Suppressor macrophage (primary cell): ENCODE measurements at places on chromosomes 4 and X.

- DNase-seq: no peak
Measured at GRCh38 chr4:153114771-153115321, 89.4 kb upstream of the TRIM2 start.

DNA sequence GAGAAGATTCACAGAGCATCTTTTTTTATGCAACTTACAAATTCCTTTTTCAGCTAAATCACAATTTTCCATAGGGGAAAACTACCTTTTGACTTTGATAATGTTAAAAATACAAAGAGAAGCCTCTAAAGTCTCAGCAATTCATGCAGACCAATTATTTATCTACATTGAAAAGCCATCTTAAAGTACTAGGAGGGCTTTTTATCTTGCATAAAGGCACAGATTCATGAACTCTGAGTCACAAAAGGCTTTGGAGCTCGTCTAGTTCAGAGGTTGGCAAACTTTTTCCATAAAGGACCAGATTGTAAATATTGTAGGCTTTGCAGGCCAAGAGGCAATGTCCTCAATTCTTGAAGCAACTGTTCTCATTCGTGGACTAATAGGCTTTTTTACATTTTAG is 210.4 kb upstream of the HDX start:
- DNase-seq: no peak

DNA sequence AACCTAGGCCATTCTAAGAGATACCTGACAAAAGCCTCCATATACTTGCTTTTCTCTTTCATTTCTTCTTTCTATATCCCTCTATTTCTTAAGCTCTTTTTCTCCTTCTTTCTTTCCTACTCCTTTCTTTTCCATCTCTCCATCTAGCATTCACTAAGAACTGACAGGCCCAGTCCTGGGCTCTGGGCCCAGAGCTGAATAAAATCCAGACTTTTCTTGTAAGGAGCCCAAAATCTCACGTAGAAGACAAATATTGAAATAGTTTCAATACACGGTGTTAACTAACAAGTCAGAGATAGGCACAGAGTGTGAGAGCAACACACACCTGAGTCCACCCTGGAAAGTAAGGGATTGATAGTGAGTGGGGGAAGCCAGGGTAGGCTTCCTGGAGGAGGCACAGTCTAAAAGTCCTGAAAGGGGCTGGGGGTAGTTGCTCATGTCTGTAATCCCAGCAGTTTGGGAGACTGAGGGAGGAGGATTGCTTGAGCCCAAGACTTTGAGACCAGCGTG is 73.2 kb upstream of the EFNB1 start:
- DNase-seq: no peak

DNA sequence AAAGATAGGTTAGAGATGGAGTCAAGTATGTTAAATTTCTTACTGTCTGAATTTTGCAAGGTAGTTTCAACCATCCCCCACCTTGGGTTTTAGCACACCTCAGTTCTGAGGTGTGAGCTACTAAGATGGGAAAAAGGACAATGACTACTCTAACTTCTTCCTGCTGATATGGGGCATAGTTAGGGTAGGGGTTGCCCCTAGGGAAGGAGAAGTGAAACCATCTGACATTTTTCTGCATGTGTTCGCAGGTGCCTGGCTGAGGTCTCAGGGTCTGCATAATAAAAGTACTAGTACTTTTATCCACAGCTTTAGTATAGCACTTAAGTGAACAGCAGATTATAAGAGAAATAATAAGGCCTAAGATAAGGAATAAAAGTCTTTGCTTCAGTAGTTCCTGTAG is 129.5 kb upstream of the CYSLTR1 start:
- no peak for DNase-seq

- peak; percentile 75 for DNase-seq
Measured at GRCh38 chrX:13697455-13697854, 8.5 kb downstream of the RAB9A start.

DNA sequence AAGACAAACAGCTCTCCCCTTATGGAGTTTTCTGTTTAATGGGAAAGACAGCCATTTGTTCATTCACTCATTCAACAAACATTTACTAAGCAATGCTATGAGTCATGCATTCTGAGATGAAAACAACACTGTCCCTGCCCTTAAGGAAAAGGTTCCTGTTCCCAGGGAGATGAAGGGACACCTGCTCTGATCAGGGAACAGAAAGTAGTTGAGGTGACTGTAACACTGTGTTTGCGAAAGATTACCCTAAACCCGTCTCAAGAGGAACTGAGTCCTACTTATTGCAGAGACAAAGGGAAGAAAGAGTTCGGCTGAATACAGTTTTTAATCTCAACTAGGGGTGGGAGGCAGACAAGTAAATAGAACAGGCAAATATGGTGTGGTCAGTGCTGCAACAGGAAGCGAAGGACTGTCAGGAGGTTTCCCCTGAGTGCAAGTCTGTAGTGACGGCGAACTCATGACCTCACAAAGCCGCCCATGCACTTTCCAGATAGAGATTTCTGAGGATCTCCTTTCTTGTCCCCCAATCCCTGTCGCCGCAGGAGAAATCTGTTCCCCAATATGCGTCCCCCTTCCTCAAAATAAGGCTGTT is 712 bp downstream of the STX18 start:
- DNase-seq: peak; percentile 92

DNA sequence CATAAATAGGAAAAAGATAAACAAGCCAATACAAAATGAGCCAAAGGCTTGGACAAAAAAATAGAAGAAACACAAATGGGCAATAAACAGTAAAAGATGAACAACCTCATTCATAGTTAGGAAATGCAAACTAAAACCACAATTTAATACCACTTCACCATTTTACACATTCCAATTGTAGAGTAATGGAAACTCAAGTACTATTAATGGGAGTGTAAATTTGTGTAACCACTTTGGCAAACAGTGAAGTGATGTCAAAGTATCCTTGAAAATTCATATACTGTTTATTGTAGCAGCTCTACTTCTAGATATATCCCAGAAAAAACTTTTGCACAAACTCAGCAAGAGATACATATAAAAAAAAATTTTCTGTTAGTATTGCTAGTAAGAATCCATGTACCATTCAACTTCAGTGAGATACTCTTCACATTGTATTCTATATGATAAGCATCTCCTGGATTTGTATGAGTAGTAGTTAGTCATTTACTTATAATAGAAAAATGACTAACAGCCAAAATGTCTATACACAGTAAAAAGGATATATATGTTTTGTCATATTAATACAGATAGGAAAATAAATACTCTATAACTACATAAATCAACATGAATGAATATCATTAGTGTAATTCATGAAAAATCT is 229.8 kb downstream of the DKK2 start:
- DNase-seq: no peak
